Diencephalon (tissue), 1 donor: ENCODE measurements at places on chromosomes 1 and 21. TPM values are rescaled to one million over a fixed set of nuclear protein-coding genes. Genes with fewer than 3 reads are reported as not detected.

The LORICRIN gene
- 0.69 TPM for total RNA-seq

The KCNT2 gene
- total RNA-seq, result 32.8 TPM

The VANGL2 gene
- 17.8 TPM for total RNA-seq

The ARHGEF19 gene
- 1.6 TPM for total RNA-seq

The MYBPH gene
- not detected for total RNA-seq

The CCDC181 gene
- total RNA-seq, result 15.2 TPM
